Posterior cingulate gyrus (tissue), 11 donors: ENCODE measurements at places on chromosomes 2 and 18.

DNA sequence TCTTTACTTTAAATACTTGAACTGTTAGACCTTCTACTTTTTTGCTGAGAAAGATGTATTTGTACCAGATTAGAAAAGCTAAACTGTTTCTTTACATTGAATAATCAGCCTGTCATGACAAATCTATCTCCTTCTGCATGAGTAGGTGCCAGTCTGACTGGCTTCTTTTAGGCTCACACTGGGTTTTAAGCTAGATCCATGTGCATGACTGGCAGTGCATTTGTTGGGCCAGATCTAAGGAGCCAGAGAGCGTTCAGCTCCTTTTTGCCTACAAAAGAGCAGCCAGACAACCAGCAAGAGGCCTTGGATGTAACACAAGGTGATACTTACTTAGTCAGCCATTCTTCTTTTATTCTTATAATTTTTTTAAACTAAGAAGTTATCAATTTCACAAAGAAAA lies 82.0 kb upstream of the OTX1 start:
- DNase-seq, result no peak

GRCh38 chr2:209872675-209873074 lies 101.0 kb downstream of the UNC80 start:
- peak; percentile 20 for DNase-seq

DNA sequence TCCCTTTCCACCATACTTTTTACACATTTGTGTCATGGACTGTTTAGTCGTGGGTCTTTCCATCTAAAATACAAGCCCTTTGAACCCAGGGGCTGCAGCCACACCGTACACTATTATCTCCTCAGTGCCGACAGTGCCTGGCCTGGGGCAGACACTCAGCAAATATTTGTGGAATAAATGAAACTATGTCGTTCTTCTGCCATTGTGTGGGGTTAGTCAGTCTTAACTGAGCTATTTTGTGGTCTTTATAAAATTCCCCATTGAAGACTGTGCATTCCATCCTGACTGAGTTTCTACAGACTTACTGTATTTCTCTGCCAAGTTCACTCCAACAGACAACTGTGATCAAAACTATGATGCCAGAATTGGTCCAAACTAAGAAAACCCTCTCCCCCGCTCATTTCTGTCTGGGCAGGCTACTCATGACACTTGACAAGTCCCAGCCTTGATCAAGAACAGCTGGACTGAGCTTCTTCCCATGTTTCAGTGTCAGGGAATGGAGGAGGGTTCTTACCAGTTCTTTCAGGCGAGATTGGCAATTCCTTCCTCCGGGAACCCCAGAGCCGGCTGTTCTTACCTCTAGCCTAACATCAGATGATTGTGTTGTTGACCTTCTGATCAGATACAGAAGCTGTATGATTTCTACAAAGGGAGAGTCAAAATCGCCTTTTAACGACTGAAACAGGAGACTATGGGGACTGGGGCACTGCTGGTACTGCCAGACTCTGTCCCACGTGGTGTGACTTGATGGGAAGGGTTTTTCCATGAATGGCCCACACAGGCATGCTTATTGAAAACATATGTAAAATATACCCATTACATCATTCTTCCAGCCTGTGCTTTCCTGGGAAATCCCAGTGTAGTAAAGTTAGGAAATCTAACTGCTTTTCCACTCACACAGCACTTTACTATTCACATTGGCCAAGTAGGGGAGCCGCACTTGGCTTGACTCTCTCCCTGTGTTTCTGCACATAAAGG lies 77.4 kb upstream of the NPAS2 start:
- no peak for DNase-seq

- DNase-seq, result no peak
Observed at GRCh38 chr2:154762638-154763037, 64.1 kb downstream of the KCNJ3 start.

GRCh38 chr18:12849548-12849947 lies 34.5 kb downstream of the PTPN2 start:
- no peak for DNase-seq

DNA sequence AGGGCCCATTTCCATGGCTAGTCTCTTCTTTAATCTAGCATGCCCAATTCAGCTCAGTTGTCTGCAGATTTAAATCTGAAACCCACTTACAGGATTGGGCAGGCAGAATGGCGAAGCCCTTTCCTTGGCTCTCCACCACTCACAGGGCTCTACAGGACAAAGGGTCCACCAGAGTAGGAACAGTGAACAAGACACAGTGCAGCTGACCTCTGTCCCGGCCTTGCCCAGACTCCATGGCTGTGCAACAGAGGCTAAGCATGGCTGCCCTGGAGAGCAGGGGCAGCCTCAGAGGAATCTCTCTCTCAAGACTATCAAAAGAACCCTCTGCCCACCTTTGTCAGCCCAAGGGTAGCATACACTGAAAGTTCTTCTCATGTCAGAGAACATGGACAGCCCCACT lies 9.7 kb upstream of the ATP6V1B1 start:
- DNase-seq, result no peak

GRCh38 chr18:57331718-57332117 lies 20.6 kb upstream of the ST8SIA3 start:
- DNase-seq, result no peak
